ENCODE measurements at places on chromosomes 2 and 18.

- DNase-seq: no peak
Measured at GRCh38 chr18:43507842-43508481, 230.7 kb upstream of the SYT4 start.

DNA sequence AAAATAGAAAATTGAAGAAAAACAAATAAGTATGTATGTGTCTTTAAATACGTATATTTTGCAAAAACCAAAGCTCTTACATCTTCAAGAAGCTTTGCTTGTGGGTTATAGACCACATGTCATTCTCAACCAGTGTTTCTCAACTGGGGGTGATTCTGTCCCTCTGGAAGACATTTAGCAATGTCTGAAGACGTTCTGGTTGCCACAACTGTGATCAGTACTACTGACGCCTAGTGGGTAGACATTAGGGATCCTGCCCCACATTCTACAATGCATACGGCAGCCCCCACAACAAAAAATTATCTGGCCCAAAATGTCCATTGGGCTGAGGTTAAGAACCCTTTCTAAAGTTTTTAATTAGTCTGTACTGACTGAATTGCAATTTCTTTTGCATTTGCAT is 48.4 kb downstream of the UNC50 start:
- DNase-seq: no peak

DNA sequence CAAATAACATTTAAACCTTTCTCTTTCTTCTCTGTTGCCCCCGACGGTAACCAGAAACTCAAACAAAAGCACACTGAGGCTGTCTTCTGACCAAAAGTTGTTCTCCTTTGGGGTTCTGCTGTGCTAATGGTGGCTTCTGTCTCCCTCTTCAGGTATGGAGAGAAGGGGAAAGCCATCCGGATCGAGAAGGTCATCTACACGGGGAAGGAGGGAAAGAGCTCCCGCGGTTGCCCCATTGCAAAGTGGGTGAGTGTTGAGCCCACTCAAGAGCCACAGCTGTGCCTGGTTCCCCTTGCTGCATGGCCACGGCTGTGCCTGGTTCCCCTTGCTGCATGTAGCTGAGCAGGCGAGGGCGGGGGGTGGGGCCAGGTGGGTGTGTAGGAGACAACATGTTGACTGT is 67.4 kb downstream of the BOLA3 start:
- no peak for DNase-seq

- DNase-seq: no peak
Measured at GRCh38 chr2:230000118-230000841, 68.4 kb downstream of the SLC16A14 start.

DNA sequence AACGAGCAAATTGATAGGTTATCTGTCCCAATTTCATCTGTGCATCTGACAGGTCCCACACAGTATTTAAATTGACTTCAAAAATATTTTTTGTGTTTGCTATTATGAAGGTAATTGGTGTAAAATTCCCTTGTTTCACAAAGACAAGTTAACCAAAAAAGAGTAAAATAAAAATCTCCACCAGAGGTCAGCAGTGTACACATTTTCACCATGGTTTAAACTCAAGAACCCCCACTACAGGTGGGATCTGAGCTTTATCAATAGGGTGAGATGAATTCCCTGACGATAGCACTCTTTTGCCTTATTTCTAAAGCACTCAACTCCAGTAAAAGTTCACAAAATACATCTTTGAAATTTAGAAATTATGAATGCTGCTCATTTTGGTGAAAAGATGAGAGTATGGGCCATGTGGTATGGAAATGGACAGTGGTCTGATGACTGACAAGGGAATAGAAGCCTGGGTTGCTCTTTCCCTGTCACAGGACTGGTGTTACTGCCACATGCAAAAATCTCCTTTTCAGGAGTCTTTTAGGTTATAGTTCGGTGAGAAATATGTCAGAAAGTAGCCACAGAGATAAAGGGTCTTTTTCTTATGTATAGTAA is 68.0 kb downstream of the SERPINB8 start:
- DNase-seq: peak; percentile 44

- no peak for DNase-seq
Measured at GRCh38 chr2:40164736-40165508, 287.0 kb downstream of the SLC8A1 start.

GRCh38 chr2:215624423-215624829 is 188.6 kb upstream of the FN1 start:
- peak; percentile 87 for DNase-seq

DNA sequence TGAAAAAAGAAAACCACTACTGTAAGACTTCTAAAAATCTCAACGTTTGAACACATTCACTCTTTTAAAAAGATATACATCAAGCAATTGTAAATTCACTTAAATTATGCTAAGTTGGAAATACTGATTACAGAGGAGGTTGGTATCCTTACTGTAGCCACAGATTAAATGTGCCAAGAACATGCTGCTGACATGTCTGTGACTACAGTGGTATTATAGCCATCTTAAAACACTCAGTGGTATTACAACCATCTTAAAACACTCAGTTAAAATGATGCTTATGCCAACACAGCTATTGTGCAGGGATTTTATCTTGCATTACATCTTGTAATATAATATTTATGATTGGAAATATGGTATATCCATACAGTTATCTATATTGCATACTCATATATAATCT is 50.0 kb downstream of the TMEM131 start:
- DNase-seq: no peak

GRCh38 chr2:186546846-186547245 is 43.0 kb upstream of the ITGAV start:
- DNase-seq: peak; percentile 70

GRCh38 chr2:46076875-46077274 is 220.3 kb upstream of the EPAS1 start:
- DNase-seq: no peak

DNA sequence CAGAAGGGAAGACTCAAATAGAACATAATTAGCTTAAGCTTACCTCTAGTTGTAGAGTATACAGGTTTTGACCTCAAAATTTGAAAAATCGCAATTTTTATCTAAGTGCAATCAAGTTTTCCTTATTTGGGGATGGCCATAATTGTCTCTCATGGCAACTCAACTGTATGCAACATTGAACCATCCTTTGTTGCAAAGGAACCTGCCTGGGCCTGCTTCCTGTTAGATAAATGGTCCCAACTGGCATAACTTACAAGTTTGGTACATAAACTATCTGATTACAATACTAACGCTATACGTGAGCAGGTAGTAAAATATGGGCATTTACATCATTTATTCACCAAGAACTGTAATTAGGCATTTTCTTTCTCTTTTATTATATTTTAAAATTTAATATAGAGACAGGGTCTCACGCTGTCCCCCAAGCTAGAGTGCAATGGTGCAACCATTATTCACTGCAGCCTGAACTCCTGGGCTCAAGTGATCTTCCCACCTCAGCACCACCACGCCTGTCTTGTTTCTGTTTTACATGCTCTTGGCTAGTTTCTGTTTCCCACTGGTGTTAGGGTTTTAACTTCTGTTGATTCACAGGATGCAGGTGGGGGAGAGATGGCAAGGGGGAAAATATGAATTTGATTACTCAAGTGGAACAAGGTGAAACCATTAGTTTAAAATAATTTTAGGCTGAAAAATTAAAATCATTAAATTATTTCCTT is 55.3 kb upstream of the B3GNT2 start:
- no peak for DNase-seq

GRCh38 chr2:136116813-136117390 is 1.0 kb downstream of the CXCR4 start:
- DNase-seq: no peak

- no peak for DNase-seq
Measured at GRCh38 chr2:27796791-27797765, 25.6 kb downstream of the MRPL33 start.

GRCh38 chr2:241595600-241596140 is 37.1 kb downstream of the BOK start:
- no peak for DNase-seq

- no peak for DNase-seq
Measured at GRCh38 chr2:222492683-222493082, 68.3 kb downstream of the SGPP2 start.

DNA sequence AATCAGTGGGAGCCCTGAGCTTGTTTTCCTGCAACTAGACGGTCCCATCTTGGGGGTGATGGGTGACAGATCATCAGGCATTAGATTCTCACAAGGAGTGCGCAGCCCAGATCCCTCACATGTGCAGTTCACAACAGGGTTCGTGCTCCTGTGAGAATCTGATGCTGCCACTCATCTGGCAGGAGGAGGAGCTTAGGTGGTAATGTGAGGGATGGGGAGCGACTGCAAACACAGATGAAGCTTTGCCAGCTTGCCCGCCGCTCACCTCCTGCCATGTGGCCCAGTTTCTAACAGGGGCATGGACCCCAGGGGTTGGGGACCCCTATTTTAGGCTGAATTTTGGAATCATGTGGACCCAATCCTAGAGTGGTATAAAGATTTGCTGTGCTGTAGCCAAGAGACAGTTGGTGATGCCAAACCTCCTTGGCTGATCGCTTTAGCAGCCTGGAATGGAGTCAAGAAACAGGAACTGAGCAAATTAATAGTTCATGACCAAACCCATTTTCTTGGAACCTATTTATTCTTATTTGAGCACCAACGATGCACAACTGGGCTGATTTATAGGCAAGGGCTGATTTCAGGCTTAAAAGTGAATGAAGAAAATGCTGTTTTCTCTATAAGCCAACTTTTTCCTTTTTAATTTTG is 25.7 kb downstream of the LPIN1 start:
- DNase-seq: no peak

- no peak for DNase-seq
Measured at GRCh38 chr2:189113963-189114362, 65.6 kb downstream of the COL5A2 start.

DNA sequence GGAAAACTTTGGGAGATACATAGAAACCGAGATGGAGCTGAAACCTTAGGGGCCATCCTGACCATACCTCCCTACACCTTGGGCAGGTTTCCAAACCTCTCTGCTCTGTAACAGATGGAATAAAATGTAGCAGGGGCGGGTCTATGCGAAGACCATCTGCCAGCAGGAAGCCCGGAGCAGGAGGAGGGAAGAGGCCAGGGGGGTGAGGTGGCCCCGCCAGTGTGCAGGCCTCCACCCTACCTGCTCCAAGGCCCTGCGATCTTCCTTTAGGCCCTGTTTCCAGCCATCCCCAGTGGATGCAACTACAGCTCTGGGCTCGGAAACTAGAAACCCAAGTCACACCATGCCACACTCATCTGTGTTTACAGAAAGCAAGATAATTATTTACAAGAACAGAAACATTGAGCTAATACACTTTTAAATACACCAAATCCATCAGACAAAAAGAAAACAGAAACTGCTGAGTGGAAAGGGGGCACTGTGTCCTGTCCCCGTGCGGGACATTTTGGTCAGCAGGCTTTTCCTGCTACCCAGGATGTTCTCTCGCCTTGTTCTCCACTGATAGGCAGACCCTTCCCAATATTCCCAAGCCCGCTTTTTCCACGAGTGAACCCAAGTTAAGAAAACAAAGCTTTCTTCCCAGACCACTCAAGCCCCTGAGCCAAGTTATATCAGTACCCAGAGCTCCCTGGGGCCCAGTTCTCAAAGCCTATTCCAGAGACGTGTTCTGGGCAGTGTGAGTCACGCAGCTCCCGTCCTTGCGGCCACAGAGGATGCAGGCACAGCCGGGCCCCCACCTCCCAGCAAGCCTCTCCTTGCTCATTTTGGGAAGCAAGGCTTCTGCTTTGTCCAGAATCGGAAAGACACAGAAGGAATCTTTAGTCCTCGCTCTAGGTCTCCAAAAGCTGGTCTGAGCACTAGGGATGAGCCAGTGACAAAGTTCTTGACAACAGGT is 17.3 kb downstream of the CIB4 start:
- no peak for DNase-seq

DNA sequence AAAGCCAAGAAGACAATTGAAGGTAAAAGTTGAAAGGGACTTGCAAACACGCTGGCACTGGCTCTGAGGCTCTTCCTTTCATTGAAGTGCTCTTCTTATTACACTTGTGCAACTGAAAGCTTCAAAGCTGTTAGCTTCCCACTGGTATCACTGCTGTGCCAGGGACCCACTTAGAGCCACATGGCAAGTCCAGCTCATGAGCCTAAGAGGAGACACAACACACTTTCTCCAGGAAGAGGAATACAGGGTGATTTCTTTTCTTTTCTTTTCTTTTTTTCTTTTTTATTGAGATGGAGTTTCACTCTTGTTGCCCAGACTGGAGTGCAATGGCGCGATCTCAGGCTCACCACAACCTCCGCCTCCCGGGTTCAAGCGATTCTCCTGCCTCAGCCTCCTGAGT is 218.2 kb downstream of the ATAD2B start:
- DNase-seq: no peak

GRCh38 chr2:864501-865106 is 86.0 kb upstream of the SNTG2 start:
- DNase-seq: no peak

- peak; percentile 73 for DNase-seq
Measured at GRCh38 chr18:54357660-54358494, at the start of the genes C18orf54 and STARD6. Gene C18orf54, plus strand, starts transcription at chr18:54357906. Its CDS starts 2,667 bp downstream, at chr18:54360573. Gene STARD6, minus strand, starts transcription at chr18:54357858. Its CDS starts 3,285 bp downstream, at chr18:54354573.
